ENCODE measurements at places on chromosomes 7 and 10.

DNA sequence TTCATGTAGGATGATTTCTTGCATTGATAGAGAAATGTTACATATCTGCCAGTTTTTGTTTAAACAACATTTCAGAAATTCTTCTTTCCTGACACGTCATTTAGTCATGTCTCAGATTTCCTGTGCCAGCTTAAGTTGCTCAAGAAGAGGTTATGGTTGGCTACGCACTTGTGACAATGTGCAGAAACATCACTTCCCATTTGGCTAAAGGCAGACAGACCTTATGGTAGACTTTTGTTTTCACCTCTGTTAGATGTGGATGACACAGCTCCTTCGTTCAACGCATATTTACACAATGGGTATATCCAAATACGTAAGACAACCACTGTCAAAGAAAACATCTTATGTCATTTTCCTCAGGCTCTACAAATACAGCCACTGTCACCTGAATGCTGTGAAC lies 125.8 kb downstream of the DOCK4 start:
- DNase-seq = no peak

DNA sequence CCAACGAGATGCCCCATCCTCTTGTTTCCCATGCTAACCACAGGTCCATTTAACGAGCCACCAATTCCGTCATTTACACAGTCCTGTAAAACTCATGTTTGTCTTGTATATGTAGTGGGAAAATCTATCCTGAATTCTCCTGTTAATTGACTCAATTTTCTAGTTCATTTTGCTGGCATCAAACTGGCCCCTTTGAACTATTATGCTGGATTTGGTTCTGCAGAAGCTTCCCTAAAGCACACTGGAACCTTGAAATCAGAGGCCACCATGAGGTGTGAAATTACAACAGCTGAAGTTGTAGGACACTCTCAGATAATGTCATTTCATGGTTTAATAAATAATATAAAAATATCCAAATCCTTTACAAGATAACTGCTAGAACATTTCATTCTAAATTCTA lies 129.8 kb upstream of the AKR1E2 start:
- no peak for DNase-seq

- no peak for DNase-seq
Observed at GRCh38 chr10:126081841-126082466, 185.6 kb downstream of the FANK1 start.

- DNase-seq = no peak
Observed at GRCh38 chr10:121112136-121112535, 261.0 kb downstream of the WDR11 start.

DNA sequence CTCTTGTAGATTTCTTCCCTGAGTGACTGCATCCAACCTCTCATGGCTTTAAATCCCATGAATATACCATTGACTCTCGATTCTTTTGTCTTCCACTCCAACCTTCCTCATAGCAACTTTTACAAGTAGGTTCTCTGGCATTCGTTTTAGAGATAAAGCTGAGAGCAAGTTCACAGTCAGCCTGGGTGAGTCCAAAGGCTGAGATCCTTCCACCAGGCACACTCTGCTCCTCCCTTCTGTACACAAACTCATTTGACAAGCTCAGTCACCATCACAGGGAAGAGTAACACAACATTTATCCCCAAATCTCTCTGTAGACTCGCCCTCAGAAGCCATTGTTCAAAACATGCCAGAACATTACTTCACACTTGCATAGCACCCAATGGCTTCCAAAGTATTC lies 10.9 kb downstream of the CTTNBP2 start:
- no peak for DNase-seq

DNA sequence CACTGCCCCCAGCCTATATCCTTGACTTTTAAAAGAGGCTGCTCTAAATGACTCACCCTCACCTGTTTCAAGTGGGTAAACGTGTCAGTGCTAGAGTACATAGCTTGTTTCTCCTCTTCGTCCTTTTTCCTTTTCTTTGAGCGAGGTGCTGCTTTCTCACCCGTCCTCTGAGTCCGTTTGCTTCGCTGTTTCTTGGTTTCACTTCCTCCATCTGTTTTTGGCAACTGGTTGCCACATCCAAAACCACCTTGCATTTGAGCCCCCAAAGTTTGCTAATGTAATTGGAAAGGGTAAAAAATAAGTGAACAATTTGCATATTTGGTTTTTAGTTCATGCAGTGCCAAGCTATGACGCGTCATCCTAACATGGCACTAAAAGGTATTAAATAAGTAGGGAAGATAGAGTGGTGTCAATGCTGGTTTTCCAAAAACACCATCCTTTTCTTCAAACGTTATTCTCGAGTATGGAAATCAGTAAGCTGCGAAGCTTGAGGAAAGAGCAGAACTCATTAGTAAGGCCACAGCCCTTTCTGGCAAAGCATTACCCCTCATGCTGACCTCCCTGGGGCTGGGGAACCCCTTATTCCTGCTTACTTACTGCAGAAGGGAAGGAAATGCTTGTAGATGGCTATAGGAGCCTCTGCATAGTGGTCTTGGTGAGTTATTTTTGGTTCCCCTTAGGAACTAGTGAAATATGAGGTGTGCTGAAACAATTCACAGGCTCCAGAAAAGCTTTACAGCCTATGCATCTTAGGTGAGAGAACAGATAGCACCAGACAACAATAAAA lies 133.5 kb downstream of the GALNT11 start:
- no peak for DNase-seq

- no peak for DNase-seq
Observed at GRCh38 chr10:3790858-3791257, 5.8 kb upstream of the KLF6 start.

GRCh38 chr10:79941146-79941545 lies 7.8 kb downstream of the SFTPD start:
- no peak for DNase-seq

- no peak for DNase-seq
Observed at GRCh38 chr10:29120216-29120615, 168.7 kb upstream of the LYZL1 start.

DNA sequence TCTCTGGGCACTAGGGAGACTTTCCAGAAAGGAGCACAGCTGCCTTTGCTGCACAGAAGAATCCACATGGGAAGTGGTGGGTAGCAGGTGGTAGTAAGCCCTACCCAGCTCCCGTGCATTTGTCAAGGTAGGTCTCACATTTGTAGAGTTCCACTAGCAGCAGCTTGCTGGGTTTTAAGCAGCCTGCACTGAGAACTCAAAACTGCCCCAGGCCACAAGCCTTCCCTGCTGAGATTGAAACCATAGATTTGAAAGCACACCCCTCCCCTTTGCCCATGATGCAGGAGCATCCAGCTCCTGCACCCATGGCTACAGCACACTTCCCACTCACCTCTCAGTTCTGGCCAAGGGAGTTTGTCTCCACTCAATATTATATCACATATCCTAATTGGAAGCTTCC lies 604.5 kb upstream of the STEAP1 start:
- no peak for DNase-seq

GRCh38 chr10:62373995-62374861 lies at the start of gene ZNF365:
TSS of gene ZNF365 (plus strand) at chr10:62374369. CDS start at chr10:62376194, 1,825 bp downstream.
- peak; percentile 13 for DNase-seq

- DNase-seq = no peak
Observed at GRCh38 chr10:108755646-108756045, 1167.7 kb downstream of the XPNPEP1 start.

DNA sequence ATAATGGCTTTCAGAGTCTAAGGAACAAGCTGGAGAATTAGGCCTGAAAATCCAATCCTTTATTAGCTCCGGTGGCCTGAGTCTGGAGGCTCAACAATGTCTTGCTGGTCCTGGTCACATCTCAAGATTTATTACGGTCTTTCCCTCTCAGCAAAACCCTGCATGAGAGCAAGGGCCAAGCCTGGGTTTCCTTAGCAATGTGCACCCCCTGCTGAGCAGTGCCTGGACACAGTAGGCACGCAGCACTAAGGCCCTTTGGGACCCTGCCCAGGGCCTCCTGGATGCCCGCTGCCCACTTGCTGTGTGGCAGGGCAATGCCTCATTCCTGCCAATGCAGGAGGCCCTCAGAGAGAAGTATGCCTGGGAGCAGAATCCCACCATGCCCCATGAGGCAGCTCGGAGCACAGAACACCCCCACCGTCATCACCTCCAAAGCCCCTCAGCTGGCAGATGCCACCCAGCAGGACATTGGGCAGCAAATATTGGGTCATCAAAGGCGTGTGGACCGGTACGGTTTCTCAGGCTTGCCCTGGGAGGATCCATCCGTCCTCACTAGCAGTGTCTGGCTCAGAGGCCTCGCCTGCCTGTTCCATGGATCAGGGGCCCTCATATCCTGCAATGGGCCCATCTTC lies 156.4 kb downstream of the OAT start:
- no peak for DNase-seq

GRCh38 chr10:116691635-116692034 lies 50.7 kb downstream of the HSPA12A start:
- no peak for DNase-seq
